ENCODE measurements at places on chromosomes 4 and X. TPM values are rescaled to one million over a fixed set of nuclear protein-coding genes. Genes with fewer than 3 reads are reported as not detected.

MAGEA8 gene
- not detected for total RNA-seq

SLC26A1 gene
- not detected for total RNA-seq

PRRG3 gene
- total RNA-seq = not detected

H2BW2 gene
- total RNA-seq = not detected

MMRN1 gene
- 0.23 TPM for total RNA-seq

MTNR1A gene
- total RNA-seq = not detected

MGARP gene
- total RNA-seq = not detected

MAP3K15 gene
- total RNA-seq = 0.38 TPM

All from activated CD8-positive, alpha-beta memory T cell treated with anti-CD3 and anti-CD28 coated beads, Interleukin-2, amount 10 ng/mL, durations not matched to agents 7 days and 5 days (primary cell).